ENCODE measurements at places on chromosomes 7 and 10. TPM values are rescaled to one million over a fixed set of nuclear protein-coding genes. Genes with fewer than 3 reads are reported as not detected.

Gene SLC26A3
- total RNA-seq, result not detected

Gene RSPH10B2
- total RNA-seq, result 0.29 TPM

Gene FAM237B
- total RNA-seq, result not detected

Gene TAF3
- total RNA-seq, result 12.7 TPM

Gene SPDYE8
- not detected for total RNA-seq

Gene CFAP58
- total RNA-seq, result not detected

Gene SRRM3
- total RNA-seq, result 0.21 TPM

Gene RPA3
- total RNA-seq, result 143 TPM
